ENCODE measurements at places on chromosomes 2 and 18. TPM values are rescaled to one million over a fixed set of nuclear protein-coding genes. Genes with fewer than 3 reads are reported as not detected.
A peak's percentile ranks its signal among the peaks of the same experiment; 100 is the strongest.

GRCh38 chr2:18891600-18892345 is 302.4 kb upstream of the NT5C1B start:
- no peak for DNase-seq

DNA sequence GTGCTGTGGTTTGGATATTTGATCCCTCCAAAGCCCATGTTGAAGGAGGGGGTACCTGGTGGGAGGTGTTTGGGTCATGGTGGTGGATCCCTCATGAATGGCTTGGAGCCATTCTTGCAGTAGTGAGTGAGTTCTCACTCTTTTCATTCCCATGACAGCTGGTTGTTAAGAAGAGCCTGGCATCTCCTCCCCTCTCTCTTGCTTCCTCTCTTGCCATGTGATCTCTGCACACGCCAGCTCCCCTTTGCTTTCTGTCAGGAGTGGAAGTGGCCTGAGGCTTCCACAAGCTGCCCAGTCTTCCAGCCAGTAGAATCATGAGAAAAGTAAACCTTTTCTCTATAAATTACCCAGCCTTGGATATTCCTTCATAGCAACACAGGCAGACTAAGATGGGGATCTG is 8.6 kb downstream of the ADD2 start:
- no peak for DNase-seq

The NMS gene
- total RNA-seq, result not detected

- DNase-seq, result peak; percentile 49
Measured at GRCh38 chr18:76410660-76411417, 84.2 kb downstream of the ZNF516 start.

GRCh38 chr2:55051026-55051866 is 995 bp upstream of the RTN4 start:
- peak; percentile 60 for DNase-seq

DNA sequence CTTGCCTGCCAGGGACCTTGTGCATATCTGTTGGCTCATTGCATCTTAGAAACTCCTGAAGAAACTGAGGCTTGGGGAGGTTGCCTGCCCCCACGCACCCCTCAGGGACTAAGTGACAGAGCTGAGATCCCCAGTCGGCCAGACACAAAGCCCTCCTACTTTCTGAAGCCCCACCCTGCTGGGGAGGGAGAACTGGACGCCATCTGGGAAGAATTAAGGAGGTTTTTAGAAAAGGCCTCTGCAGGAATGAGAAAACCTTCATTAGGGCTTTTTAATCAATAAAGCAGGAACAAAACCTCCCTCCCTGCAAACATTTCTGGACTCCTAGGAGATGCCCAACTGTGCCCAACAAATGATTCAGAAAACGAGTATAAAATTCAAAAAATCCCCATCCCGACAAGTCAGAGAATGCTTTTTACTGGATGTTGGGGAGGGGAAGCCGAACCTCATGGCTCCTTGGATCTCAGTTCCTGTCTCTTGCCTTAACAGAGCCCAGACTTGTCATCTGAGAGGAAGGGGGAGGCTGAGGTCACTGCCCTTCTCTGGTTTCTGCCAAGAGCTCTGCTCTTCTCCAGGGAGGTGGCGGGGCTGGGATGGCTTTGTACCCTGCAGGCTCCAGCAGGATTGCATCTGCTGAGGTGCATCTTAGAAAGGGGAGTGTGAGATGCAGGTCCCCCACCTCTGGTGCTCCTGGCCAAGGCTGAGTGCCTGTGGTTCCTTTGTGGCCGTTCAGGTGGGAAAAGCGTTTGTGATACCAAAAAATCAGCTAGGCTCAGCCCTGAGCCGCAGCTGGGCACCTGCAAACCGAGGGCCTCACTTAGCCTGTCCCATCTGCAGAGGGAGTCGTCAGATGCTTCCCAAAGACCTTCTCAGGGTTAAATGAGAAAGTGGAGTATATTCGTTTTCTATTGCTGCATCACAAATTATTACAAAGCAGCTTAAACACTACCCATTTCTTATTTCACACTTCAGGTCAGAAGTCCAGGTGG is 142.4 kb downstream of the ZFP36L2 start:
- DNase-seq, result no peak

The ANKRD29 gene
- not detected for total RNA-seq

- DNase-seq, result no peak
Measured at GRCh38 chr2:100416397-100416934, 1.0 kb downstream of the CHST10 start.

The B4GALT6 gene
- 2.6 TPM for total RNA-seq

The GRHL1 gene
- total RNA-seq, result 1.00 TPM

GRCh38 chr18:80200171-80200931 is 47.0 kb downstream of the PARD6G start:
- no peak for DNase-seq

GRCh38 chr2:46167924-46168323 is 129.3 kb upstream of the EPAS1 start:
- DNase-seq, result no peak

Data from activated CD4-positive, alpha-beta memory T cell treated with anti-CD3 and anti-CD28 coated beads for 36 hours (primary cell).